ENCODE measurements at places on chromosomes 3 and 15.

GRCh38 chr3:74824366-74824765, 209.9 kb upstream of the CNTN3 start:
- DNase-seq, result no peak

DNA sequence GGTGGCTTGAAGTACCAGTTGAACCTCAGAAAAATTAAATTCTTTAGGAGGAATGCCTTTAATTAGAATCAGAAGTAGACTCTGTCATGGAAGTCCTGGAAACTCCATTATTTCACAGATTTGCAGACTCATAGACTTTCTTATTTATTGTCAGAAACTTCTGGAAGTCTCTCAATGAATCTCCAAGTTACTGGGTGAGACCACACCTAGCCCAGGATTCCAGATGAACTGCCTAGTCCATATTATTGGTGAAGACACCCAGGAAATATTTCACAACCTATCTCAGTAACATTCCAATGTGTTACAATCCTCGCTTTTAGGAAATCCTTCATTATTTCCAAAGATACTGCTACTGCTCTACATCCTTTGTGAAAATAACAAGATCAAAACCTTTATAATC, 6.5 kb upstream of the THBS1 start:
- no peak for DNase-seq

GRCh38 chr3:13613343-13614190, 64.6 kb downstream of the FBLN2 start:
- no peak for DNase-seq

GRCh38 chr3:149442851-149443544, 31.5 kb upstream of the TM4SF4 start:
- no peak for DNase-seq

GRCh38 chr3:20125897-20126296, 60.1 kb downstream of the SGO1 start:
- peak; percentile 81 for DNase-seq

Data from RPMI8226 (cell line).